ENCODE measurements at places on chromosomes 16 and 17. TPM values are rescaled to one million over a fixed set of nuclear protein-coding genes. Genes with fewer than 3 reads are reported as not detected.
A peak's percentile ranks its signal among the peaks of the same experiment; 100 is the strongest.

DNA sequence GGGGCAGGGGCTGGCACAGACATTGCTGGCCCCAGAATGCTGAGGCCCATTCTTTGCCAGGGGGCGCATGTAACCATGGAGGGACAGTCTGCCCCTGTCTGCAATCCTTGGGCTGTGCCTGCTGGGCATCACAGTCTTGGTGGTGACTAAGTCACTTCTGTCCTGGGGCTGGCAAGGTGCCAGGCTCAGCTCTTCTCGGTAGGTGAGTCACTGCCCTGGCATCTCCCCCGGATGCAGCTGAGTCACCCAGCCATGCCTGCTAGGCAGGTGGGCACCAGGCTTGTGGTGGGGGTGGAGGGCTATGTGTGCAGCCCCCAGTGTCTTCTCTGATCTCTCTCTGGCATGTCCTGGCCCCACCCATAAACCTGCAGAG is 5.6 kb downstream of the RARA start:
- DNase-seq = peak; percentile 96

The ASPA gene
- not detected for total RNA-seq

DNA sequence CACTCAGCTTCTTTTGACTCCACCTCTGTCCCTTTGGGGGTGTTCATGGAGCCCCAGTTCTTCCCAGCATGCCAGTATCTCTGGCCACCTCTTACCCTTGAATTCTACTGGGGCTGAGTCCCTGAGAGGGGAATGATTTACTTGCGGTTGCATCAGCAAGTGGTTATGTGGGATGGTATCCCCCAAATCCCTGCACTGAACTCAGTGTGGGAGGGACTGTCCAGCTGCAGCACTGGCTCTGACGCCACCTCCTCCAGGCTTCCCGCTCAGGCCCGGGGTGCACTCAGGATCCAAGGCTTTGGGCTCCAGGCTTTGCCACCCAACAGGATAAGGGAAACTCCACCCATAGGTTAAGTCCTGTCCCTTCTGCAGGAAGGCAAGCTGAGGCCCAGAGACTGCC is 21.1 kb upstream of the BRD7 start:
- DNase-seq = no peak

DNA sequence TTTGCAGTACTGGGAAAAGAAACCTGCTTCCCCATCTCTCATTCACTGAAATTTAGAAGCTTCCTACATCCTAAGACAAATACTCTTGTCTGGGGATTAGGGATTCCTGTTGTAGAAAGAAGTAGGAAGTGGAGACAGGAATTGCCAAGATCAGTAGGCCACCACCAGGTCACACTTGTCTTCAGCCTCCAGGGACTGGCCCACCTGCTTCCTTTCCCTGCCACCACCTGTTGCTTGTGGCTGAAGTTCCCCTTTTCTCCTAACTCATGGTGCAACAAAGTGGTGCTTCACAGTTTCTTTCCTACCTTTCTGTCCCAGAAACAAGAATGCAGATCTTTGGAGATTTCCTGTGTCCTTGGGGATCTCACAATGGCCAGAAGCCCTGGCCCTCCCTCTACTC is 82.4 kb downstream of the WNT3 start:
- no peak for DNase-seq

DNA sequence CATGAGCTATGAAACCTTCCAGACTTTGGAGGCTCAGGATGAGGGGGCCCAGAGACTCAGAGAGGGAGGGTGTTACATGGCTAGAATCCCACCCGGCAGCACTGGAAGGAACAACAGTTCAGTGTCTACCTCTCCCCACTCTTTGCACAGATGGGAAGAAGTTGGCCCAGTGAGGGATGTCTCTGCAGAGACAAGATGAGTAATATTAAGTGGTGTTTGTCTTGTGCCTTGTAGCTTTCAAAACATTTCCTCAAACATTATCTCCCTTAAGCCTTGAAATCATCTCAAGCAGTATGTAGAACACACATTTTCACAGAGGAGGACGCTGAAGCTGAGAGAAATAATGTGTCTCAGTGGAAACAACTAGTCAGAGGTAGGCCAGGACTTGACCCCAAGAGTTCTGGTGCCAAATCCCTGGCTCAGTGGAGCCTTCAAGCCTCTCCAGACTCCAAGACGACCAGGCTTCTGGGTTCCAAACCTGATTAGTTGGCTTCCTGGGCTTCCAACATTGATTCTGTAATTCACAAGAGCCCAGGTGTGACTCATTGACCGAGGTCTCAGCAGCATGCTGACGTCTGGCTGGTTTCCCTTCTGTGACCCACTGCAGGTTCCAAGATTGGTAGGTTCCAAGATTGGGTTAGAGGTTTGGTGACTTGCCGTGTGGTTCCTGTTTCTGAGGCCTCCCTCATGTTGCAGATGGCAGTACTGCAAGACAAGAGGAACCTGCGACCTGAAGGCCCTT is 7.4 kb downstream of the RNF112 start:
- DNase-seq = peak; percentile 71

GRCh38 chr16:3920206-3920605 is 39.7 kb upstream of the CREBBP start:
- no peak for DNase-seq

GRCh38 chr16:88300463-88300835 is 82.3 kb upstream of the ZNF469 start:
- no peak for DNase-seq

DNA sequence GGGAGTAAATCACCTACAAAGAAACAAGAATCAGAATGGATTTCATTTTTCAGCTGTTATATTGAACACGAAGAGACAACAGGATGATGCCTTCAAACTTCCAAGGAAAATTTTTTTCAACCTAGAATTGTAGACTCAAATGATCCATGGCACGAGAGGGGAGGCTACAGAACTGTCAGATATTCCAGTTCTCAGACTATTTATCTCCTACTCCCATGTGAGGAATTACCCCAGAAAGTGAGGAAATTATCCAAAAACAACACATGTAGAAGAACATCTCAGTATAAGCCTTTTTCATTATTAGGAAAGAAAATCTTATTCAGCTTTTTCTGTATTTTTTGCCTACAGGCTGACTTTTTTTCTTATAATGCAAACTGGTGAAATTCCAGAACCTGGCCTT is 5.5 kb upstream of the ASGR2 start:
- no peak for DNase-seq

The ULK2 gene
- 15.3 TPM for total RNA-seq

DNA sequence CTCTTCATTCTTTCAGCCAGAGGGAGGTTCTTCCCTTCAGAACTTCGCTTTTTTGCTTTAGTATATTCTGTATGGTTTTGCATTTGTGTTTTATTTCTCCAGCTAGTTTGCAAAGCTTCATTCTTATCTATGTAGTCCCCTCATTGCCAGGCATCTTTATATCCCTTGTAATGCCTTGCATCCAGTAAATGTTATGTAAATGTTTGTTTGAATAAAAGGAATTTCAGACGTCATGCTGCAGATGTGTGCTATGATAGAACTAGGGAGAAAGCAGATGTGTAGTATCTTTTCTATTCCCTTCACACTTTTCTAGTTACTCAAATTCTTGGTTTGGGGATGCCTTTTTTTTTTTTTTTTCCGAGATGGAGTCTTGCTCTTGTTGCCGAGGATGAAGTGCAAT is 62.6 kb upstream of the RASL10B start:
- no peak for DNase-seq

- DNase-seq = peak; percentile 98
Observed at GRCh38 chr17:68981288-68981687, 26.1 kb upstream of the ABCA8 start.

Data from lung microvascular endothelial cell (primary cell).